Stimulated activated CD4-positive, alpha-beta T cell treated with anti-CD3 and anti-CD28 coated beads, Interleukin-15, amount 100 ng/mL, for 24 hours (primary cell): ENCODE measurements at places on chromosomes 6 and 20.

DNA sequence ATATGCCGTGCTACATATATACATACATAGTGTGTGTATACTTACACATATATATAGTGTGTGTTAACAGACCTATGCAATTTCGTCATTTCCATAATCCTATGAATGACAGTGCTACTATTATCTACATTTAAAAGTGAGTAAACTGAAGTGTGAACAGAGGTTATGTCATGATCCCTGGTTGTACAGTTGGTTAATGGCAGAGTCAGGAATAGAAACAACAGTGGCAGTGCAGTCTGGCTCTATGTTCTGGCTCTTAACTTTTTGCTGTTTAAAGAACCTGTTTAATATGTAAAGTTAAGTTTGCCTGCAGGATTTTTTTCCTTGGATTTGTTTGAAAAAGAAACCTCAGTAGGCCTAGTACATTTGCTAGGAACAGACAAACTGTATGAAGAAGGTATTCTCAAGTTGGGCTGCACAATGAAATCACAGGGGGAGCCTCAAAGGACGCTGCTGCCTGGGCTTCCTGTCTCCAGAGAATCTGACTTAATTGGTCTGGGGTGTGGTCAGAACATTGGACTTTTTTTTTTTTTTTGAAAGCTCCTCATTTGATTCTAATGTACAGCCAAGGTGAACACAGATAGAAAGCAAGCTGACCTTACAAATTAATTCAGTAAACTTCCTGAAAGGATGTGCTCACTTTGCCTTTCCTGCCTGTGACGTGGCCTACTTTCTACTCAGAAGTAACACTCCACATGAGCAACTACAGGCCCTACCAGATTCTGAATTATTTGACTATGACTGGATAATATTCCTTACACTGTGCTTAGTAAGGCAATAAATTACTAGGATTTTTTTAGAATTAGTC is 29.4 kb downstream of the PLCB1 start:
- DNase-seq, result no peak

DNA sequence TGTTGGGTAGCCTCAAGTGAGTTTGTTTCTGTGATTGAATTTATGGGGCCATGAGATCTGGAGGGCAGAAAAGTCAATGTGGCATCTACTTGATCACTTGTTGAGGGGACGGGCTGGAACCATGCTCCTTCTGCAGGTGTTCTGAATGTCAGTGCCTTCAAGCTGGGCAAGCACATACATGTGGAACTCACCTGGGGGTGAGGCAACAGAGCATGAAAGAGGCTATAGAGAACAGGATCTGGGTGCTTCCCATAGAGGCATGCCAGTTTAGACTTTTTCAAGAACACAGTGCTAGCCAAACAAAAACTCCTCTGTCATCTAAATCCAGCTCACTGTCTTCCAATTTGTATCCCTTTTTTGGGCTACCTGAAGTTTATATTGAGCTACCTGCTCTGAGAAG is 77.8 kb upstream of the SLC35B3 start:
- DNase-seq, result no peak

DNA sequence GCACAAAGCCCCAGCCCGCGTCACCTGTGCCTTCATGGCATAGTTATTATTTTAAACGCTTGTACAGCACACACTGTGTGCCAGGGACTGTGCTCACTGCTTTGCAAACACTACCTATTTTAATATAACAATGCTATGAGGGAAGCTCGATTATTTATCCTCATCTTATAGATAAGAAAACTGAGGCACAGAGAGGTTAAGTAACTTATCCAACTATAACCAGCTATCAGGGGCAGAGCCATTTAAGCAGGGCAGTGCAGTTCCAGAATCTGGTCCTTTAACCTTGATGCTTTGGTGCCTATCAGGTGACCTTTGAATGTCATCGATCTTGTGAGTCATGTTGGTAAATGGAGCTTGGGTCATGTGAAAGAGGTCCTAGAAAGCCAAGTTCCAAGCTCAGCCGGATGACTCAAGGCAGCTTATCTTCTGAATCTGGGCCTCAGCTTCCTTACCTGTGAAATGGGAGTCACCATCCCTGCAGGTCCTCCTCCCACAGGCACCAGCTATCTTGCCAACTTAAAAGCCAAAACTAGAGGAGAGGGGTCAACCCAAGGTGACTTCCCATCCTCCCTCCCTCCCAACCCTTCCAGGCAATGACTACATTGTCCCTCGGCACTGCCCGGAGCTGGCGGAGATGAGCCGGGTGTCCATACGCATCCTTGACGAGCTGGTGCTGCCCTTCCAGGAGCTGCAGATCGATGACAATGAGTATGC is 56.4 kb upstream of the TTPAL start:
- DNase-seq, result no peak

- DNase-seq, result no peak
These were observed 397.7 kb downstream of the RFPL4B start for GRCh38 chr6:112744827-112745226.

- no peak for DNase-seq
These were observed 2.1 kb upstream of the VSX1 start for GRCh38 chr20:25083773-25084625.

DNA sequence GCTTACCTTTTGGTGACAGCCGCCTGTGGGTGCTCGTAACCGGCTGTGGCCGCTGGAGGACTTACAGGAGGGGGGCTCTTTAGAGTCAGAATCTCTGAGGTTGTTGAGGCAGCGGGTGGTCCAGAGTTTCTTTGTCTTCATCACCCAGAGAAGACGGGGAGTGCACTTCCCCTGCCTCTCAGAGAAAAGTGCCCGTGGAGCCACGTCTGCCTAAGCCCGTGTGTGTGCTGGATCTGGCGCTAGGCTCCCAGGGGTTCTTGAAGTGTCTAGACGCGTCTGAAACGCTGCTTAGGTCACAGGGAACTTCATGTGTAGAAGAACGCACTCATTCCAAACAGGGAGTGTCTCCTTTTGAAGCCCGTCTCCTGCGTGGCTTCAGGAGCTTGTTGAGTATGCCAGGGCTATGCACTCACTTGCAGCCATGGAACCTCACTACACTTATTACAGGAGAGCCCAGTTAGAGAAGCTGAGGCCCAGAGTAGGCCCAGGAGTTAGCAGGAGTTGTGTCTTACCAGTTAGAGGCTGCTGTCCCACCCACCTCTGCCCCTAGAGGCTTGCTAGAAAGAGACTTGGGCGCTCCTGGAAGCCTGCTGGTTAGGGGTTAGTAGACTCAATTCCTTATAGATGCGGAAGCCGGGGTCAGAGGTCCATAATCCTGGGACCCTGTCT is 1.3 kb downstream of the LSM14B start:
- no peak for DNase-seq

GRCh38 chr6:150857062-150857944 is 8.2 kb upstream of the MTHFD1L start:
- DNase-seq, result no peak

DNA sequence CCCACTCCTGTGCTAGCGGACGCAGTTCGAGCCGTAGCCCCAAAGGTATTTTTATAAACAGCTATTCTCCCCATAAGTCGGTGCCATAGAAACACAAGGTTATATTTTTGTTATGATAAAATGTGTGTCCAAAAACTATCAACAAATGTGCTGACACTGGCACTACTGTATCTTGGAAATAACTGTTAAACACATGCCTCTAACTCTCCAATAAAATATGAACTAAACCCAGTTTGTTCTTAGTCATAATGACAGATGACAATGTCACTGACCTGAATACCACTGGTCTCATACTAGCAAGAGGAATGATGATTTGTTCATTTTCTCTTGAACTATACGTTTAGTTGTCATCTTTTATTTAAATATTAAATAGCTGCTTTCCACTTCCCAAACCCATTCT is 51.4 kb upstream of the NUP153 start:
- no peak for DNase-seq

- no peak for DNase-seq
These were observed 182.9 kb downstream of the MCHR2 start for GRCh38 chr6:99810942-99811620.

GRCh38 chr6:13375360-13375878 is 47.1 kb upstream of the TBC1D7 start:
- peak; percentile 75 for DNase-seq

DNA sequence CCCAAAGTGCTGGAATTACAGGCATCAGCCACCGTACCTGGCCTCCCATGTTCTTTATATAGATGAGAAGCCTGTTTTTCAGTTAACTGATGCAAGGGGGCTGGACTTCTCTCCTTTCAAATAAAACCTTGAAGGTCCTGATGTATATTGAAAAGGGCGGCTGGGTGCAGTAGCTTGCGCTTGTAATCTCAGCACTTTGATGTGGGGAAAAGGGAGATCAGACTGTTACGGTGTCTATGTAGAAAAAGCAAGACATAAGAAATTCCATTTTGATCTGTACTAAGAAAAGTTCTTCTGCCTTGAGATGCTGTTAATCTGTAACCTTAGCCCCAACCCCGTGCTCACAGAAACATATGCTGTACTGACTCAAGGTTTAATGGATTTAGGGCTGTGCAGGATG is 16.1 kb upstream of the SAMHD1 start:
- DNase-seq, result no peak

DNA sequence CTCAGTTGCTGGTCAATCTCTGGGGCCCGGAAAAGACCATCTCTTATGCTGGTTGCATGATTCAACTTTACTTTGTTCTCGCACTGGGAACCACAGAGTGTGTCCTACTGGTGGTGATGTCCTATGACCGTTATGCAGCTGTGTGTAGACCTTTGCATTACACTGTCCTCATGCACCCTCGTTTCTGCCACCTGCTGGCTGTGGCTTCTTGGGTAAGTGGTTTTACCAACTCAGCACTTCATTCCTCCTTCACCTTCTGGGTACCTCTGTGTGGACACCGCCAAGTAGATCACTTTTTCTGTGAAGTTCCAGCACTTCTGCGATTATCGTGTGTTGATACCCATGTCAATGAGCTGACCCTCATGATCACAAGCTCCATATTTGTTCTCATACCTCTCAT is 4.3 kb downstream of the OR2J3 start:
- peak; percentile 3 for DNase-seq
